ENCODE measurements at places on chromosomes 2 and 18.

GRCh38 chr2:42110641-42111322 is 58.4 kb upstream of the EML4 start:
- no peak for DNase-seq

GRCh38 chr2:120885321-120885720 is 149.7 kb downstream of the GLI2 start:
- no peak for DNase-seq

GRCh38 chr18:63377275-63377980 is 10.4 kb upstream of the KDSR start:
- DNase-seq: no peak

DNA sequence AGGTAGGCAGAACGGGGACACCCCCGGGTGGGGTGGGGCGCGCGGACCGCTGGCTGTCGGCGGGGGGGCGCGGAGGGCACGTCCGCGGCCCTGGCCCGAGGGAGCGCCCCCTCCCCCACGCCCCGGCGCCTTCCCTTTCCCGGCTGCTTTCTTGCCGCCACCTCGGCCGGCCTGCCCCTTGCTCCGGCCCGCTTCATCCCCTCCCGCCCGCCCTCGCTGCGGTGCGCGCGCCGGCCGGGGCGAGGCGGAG is 443 bp downstream of the VAPA start:
- DNase-seq: no peak

GRCh38 chr18:23875966-23876895 is 138.3 kb upstream of the TTC39C start:
- no peak for DNase-seq

GRCh38 chr2:143000599-143000998 is 123.1 kb downstream of the KYNU start:
- DNase-seq: no peak

GRCh38 chr2:138030459-138030858 is 66.2 kb downstream of the HNMT start:
- DNase-seq: no peak

DNA sequence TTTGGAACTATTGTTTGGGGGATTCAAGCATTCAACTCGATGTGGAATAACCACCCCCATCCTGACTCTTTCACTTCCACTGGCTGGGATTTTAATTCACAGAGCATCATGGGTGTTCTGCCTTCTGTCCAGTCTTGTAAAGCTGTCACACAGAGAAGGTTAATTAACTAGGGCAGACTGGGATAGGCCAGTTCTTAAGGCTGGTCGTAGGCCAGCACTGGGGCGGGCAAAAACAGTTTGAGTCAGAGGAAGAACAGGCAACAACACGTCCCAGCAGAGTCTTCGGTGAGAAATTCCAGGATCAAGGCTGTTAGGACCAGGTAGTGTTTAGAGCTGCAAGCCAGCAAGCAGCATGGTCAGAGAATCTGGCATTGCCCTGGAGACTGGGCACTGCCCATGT is 4.0 kb upstream of the RNF152 start:
- DNase-seq: no peak

DNA sequence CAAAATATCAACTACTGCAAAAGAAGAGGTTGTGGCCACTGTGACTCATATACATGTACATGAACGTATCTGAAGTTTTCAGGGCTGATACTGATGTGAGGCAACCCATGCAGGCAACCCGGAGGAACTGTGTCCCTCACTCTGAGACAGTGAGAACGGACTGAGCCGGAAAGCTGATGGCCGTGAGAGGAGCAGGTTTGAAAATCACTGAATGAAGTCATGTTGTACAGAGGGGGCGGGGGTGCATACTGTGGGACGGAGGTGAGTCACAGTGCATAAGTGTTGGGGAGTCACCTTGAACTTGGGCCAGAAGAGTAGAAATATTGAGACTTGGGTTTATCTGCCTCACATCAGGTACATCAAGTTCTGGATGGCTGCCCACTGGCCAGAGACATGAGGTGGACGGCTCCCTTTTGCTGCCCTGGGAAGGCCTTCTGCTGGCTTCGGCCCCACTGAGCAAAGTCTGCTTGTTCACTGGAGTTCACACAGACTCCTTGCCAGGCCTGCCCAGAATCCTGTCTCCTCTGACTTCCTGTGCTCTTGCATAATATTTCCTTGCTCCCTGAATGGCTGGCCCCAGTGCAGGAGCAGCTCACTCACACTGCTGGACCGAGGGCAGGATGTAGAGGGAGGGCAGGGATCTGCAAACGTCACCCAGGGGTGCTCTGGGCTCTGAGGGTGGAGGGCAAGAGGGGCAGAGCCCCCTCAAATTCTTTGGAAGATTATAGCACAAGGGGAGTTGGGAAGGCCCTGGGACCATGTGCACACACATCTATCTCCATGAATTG is 18.1 kb downstream of the EPAS1 start:
- no peak for DNase-seq

- no peak for DNase-seq
These were observed 472.5 kb upstream of the ZNF804A start for GRCh38 chr2:184125867-184126266.

DNA sequence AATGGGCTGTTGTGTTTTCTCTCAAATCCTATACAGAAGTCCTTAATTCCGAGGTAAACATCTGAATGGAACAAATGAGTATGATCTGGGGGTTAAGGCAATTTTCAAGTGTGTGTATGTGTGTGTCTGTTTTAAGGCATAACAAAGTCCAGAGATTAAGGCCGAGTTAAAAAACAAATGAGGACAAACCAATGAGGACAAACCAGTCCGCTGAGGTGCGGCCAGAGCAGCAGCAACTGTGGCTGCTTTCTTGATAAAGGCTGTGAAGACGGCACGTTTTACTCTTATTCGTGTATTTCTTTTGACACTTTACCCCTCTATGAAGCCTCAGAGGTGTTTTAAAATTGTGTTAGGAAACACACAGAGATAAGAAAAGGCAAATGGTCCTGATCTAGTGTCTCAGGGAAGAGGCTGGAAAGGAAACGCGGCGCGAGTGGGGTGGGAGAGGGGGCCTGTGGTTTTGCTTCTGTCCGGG is 495 bp upstream of the GULP1 start:
- DNase-seq: no peak

DNA sequence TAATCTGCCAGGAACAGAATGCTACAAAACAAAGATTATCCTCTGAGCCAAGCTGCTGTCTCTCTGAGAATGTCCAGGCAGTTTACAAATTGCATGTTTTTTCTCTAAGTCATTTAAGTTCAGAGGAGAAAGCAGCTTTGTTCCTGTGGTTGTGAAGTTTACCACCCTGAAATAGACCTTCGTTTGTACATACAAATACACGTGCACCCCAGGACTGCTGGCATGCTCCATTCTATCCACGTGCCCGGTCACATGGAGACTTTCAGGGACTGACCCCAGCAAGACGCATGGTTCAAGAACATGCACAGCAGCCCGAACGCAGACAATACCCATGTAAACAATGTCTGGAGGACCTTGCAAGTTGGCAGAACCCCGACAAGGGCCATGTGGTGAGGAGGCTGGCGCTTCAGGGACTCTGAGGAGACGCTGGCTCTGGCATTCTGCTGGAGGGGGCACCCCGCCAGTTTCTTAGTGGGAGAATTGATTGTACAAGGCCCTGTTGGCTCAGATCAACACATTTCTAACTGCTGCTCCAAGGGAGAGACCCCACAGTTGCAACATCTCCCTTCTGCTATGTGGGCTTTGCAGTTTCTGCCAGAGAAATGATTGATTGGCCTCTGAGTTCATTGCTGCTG is 33.3 kb downstream of the FAM178B start:
- no peak for DNase-seq

- DNase-seq: no peak
These were observed 7.3 kb upstream of the CHN1 start for GRCh38 chr2:175012516-175012915.

- no peak for DNase-seq
These were observed 907 bp upstream of the GYPC start for GRCh38 chr2:126655051-126655450.

DNA sequence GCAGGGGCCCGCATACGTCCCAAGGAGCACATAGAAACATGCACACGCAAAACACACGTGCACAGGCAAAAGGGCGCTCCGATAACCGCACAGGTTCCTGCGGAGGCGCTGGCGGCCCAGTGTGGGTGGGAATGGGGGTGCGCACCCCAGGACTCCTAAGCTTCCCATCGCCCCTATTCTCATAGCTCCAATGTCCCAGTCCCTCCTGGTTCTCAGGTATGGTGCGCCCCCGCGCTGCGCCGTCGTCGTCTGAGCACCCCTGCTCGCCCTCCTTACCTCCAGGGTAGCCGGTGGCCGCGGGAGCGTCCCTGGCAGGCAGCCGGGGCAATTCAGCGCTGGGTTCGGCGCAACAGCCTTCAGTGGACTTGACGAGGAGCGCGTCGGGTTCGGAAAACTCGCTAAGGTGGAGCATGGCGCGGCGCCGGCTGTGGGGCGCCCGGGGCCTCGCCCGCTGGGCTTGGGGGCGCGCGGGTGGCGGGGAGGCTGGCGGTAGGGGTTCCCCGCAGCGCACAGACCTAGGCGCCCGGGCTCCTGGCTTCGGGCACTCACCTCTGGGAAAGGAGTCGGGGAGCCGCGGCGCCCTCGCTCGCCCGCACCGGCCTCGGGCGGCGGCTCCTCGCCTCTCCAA is 328 bp downstream of the EGR4 start:
- DNase-seq: no peak

- no peak for DNase-seq
These were observed 63.7 kb downstream of the IL1R2 start for GRCh38 chr2:102055346-102055990.

- no peak for DNase-seq
These were observed 240.5 kb downstream of the BCL2 start for GRCh38 chr18:63079114-63079513.

- DNase-seq: no peak
These were observed 341.3 kb downstream of the MYCN start for GRCh38 chr2:16281451-16282335.

Data from effector CD8-positive, alpha-beta T cell (primary cell).